Hippocampal formation (tissue), 2 donors: ENCODE measurements at places on chromosomes 4 and X.

DNA sequence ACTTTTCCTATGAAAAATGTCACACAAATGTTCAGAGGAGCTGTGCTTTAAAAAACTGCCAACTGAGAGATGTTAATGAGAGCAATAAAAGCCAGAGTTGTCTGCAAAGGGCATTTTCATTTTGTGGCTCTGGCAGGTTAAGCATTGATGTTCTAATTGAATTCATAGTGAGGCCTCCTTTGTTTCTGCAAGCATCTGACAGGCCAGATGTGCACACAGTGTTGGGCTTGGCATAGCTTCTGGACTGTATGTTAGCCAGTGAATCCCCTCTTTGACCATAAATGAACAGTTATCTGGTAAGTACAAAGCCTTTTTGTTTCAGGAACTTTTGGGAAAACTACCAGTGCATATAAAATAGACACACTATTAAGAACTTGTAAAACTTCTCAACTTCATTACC, 81.9 kb downstream of the JADE3 start:
- DNase-seq = peak; percentile 80

- DNase-seq = no peak
These were observed 23.7 kb downstream of the FAM114A1 start for GRCh38 chr4:38891051-38891983.

DNA sequence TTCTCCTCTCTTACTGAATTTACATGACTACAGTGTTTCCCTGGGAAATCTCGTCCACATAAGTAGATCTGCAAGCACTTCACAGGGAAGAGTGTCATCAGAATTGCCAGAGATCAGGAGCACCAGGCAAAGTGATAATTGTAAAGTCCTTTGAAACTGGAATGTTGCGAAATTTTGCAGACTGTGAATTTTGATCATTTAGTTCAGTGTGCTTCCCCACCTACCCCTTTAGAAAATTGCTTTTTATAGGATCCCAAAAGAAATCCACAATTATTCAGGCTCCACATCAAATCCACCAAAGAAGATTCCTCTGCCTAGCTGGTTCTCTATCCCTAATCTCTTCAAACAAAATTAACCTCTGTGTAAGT, 10.2 kb downstream of the PTCHD1 start:
- DNase-seq = no peak

- no peak for DNase-seq
These were observed 37.3 kb downstream of the APBB2 start for GRCh38 chr4:41177016-41177415.

DNA sequence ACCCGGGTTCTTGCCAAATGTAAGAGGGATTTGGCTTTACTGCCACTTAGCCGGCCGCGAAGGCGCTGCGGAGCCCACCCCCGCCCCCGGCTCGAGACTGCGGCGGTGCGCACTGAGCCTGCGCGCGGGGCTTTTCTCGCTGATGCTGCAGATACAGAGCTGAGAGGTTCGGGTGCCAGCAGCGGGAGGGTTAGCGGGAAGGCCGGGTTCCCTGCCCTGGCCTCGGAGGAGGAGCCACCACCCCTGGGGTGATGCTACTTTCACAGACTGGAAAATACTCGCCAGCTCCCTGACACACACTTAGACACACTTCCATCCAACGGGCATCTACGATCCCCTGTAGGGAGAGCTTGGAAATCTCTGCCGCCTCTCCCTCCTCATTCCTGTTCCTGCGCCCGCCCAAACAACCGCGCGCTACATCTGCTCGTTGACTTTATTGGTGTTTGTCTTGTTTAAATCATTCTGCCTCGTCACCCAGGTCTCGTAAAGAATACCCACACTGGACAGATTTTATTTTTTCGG, 2.1 kb upstream of the PCDH7 start:
- DNase-seq = no peak

DNA sequence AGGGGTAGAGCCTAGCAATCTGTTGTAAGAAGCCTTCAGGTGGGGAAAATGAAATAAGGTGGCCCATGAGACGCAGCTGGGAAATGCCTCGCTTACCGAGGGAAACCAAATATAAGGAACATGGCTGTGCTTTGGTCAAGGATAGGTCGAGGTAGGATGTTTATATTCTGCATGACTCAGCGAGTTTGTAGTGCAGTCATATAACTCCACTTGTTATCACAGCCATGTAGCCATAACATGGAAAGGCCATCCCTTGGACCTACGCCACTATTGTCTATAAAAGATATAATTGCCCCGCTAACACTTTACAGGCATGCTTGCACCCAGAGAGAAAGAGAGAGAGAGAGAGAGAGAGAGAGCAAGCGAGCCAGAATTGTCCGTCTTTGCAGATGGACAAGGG, 80.9 kb upstream of the GLRA2 start:
- no peak for DNase-seq

DNA sequence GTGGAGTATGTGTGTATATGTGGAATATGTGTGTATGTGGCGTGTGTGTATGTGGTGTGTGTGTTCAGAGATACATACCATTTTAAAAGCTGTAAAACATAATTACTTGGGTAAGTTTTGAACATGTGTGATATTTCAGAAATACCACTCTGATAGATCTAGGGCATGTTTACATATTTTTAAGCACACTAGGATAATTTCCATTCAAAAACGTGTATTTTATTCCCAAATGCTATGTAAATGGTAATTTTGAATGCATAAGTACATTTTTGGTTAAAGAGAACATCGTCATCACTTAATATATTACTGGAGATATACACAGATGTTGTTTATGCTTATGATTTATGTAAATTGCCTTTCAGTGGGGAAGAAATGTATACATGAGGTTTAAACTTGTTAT, 34.7 kb upstream of the SHISA3 start:
- DNase-seq = no peak

GRCh38 chrX:19682712-19683331, 167.5 kb upstream of the MAP3K15 start:
- no peak for DNase-seq

GRCh38 chr4:8473920-8474590, 33.5 kb downstream of the TRMT44 start:
- no peak for DNase-seq

DNA sequence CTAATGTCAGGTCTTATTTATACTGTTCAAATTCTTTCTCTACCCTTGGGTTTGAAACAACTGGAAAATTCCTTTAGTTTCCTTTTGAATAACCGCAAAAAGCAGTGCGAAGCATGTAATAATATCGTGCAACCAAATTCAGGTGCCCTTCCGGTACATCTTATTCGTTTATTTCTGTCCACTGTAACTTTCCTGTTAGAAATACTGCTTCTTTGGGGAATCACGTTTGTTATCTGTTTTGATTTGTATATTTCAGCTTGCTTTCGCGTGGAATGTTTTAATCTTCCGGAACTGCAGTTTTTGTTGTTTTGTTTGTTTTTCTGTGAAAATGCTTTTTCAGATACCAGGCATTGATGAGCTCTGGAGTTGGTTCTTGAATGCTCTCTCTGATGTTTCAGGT, 85.7 kb upstream of the HPRT1 start:
- DNase-seq = no peak

GRCh38 chr4:165331823-165332222, 4.4 kb downstream of the MSMO1 start:
- DNase-seq = no peak

DNA sequence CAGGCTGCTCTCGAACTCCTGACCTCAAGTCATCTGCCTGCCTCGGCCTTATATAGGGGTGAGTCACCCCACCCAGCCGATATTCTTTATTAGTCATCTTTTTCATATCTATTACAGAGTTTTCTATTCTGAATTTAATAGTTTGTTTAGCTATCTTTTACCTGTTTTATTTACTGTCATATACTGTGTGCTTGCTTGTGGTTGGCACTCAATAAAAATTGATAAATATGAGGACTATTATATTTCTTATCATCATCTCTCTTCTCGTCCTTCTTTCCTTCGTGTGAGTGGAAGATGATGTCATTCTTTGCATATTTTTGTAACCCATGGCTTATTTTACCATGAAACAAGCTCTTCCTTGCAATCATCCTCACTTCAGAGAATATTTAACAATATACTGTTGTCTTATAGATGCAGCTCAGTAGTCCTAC, 265.5 kb downstream of the ARHGAP24 start:
- no peak for DNase-seq

- no peak for DNase-seq
These were observed 42.2 kb downstream of the GABRG1 start for GRCh38 chr4:46081674-46082073.

GRCh38 chrX:19747652-19748610, 139.5 kb downstream of the SH3KBP1 start:
- no peak for DNase-seq

GRCh38 chrX:100600758-100601157, 16.0 kb downstream of the TNMD start:
- no peak for DNase-seq

DNA sequence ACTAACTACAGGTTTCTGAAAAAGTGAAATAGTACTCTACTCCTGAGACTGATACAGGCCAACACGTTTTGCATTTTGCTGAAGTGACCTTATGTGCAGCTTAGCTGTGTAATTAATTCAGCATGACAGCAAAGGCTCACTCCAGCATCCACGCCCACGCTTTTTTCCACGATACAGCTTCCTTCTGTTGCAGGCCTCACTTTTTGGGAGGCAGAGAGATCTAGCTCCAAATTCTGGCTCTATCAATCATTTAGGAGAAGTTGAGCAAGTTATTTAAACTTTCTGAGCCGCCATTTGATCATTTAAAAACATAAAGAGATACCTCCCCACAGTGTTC, 160.3 kb downstream of the AFAP1 start:
- DNase-seq = no peak

GRCh38 chr4:111954550-111954949, 190.7 kb upstream of the FAM241A start:
- no peak for DNase-seq

DNA sequence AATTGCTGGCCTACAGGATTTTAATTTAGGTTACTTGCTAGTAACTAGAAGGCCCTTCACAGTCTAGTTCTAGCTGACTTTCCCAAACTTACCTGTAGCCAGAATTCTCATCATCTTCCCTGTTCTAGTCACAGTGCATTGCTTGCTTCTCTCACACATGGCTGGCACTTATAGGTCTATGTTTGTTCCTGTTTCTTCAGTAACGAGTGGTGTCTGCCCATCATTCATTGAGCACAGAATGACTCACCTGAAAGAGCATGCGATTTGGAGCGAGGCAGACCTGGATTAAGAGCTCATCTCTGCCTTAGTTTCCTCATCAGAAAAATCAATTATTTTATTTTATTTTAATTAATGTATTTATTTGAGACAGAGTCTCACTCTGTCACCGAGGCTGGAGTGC, 201.7 kb upstream of the ANK2 start:
- no peak for DNase-seq

GRCh38 chr4:113837397-113837796, 75.9 kb upstream of the CAMK2D start:
- peak; percentile 19 for DNase-seq

DNA sequence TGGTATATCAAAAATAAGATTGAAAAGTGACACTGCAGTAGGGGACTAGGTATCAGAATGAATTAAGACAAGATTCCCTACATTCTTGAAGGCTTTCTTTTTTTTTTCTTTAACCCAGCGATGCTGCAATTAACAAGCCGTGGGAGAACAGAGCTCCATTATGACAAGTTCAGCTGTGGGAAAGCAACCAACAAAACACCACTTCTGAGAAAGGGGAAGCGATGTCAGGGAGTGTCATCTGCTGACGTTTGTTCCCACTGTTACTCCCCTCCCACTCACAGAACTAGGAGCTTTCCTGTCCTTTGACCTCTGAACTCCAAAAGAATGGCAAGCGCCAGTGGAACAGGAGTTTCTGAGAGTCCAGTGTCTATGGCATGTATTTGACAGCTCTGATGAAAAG, 90.2 kb upstream of the SLITRK2 start:
- DNase-seq = peak; percentile 21

DNA sequence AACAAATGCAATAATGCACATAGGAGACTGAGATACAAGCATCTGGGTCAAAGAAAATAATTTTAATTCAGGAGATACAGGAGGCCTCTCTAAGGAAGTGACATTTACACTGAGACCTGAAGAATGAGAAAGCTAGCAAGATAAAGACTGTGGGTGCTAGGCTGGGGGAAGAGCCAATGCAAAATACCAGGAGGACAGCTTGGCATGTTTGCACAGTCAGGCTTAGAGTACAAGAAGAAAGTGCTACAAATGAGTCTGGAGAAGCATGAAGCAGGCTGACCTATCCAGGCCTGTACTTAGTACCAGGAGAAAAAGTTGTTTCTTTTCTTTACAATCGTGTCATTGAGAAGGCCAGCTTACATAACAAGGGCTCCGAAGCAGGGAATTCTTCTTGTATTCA, 56.9 kb downstream of the GABRB1 start:
- DNase-seq = no peak

GRCh38 chr4:122772311-122772710, 39.8 kb downstream of the BBS12 start:
- DNase-seq = no peak

- no peak for DNase-seq
These were observed 3.4 kb downstream of the RAB33B start for GRCh38 chr4:139457318-139457717.

- DNase-seq = no peak
These were observed 10.0 kb downstream of the AWAT2 start for GRCh38 chrX:70039758-70040157.

DNA sequence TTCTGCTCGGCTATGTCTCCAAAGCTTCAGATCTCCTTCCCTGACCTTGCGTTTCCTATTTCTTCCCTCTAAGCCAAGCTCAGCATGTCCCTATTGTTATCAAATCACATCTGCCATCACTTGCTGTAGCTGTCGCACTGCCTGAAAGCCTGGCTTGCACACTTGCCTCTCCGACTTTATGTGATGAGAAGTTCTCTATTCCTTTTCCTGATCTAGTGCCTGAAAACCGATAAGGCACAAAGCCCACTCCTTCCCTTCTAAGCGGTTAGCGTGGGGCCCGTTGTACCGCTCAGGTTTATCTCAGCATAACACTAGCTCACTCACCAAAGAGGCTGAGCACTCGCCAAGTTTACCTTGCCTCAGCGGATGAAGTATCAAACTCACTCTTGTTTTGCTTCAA, 816 bp downstream of the NMU start:
- DNase-seq = no peak

DNA sequence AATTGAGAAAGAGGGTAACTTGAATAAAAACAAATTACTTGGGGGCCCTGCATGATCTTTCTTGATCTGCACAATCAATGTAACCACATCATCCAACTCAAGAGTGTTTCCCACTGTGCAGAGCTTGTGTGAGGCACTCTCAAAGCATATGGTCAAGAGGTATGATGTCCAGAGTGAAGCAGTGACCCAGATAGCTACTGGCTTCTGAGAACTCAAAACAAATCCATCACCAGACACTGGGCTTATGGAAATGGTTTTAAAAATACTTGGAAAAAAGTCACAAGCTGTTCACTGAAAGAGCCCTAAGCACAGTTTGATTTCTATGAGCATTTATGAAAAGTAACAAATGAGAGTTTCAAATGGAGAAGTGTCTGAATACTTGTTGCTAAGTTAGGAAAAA, 361.0 kb downstream of the GRXCR1 start:
- no peak for DNase-seq

DNA sequence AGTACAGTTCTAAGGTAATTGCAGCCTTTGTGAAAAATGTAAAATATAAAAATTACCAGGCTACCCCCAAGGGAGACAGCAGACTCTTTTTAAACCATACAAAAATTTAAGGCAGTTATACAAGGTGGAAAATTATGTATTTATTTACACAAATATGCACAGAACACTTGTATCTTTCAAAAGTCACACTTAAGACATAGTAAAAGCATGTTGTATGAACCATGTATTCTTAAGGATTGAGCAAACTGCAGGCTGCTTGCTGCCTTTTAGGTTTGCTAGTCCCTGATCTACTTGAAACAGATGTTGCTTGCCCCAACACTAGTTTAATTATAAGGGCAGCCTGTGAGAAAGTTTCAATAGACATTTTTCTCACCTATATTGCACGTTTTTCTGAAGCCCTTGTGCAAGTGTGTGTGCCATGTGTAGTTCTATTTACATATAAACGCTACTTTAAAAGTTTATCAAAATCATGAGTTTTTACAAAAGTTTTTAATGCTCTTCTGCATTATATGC, 72.8 kb downstream of the PRSS12 start:
- no peak for DNase-seq
